CD8-positive, alpha-beta T cell (primary cell): ENCODE measurements at places on chromosomes 5 and 9.
A peak's percentile ranks its signal among the peaks of the same experiment; 100 is the strongest.

DNA sequence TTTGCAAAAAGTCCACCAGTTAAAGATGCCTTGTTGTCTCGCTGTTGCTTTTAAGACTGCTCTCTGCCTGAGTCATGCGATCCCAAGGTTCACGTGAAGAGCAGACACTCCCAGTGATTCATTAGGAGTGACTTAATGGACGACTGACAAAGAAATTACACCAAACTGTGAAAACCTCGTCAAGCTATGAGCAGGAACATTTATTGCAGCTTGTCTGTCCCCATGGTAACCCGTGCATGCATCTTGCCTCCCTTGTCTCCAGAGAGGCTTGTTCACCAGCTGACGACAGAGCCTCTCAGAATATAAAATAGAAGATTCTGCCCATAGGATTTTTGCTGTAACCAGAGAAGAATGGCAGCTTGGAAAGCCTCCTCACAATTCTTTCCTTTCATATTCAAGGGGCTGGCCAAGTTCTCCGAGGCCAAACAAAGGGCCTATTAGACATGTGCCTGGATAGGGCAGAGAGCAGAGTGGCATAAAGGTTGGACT is 352.7 kb downstream of the SPOCK1 start:
- DNase-seq, result no peak

DNA sequence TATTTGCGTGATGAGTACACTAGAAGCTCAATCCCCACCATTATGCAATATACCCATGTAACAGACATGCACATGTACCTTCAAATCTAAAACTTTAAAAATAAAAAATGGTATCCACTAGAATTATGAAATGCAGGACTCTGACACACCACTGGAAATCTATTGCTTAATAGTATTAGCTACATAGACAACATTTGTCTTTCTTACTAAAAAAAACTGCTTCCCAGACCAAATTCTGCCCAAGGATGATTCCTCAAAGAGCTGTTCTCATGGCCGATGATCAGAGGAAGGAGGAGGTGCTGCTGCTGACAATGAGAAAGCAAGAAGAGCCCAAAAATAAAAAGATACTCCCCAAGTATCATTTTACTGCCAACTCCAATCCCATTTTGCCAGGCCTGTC is 67.2 kb downstream of the TTC39B start:
- no peak for DNase-seq

GRCh38 chr9:135692410-135692809 is 6.9 kb downstream of the SOHLH1 start:
- no peak for DNase-seq

DNA sequence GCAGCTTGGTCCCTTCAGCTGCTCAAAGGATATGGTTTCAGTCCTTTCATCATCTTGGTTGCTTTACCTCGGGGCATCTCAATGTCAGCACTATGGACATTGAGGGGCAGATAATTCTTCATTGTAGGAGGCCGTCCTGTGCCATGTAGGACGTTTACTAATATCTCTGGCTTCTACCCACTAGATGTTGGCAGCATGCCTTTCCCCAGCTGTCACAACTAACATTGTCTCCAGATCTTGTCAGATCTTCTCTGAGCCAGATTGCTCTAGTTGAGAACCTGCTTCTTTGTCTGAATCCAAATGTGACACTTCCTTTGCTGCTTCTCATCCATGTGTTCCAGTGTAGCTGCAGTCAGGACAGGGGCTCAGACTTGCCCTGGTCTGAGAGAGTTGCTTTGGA is 10.3 kb downstream of the PTPA start:
- no peak for DNase-seq

GRCh38 chr9:77710965-77711648 is 63.0 kb upstream of the GNA14 start:
- DNase-seq, result no peak

GRCh38 chr9:12935714-12936113 is 160.9 kb downstream of the LURAP1L start:
- DNase-seq, result no peak

- no peak for DNase-seq
Observed at GRCh38 chr5:127425037-127425436, 92.4 kb upstream of the PRRC1 start.

DNA sequence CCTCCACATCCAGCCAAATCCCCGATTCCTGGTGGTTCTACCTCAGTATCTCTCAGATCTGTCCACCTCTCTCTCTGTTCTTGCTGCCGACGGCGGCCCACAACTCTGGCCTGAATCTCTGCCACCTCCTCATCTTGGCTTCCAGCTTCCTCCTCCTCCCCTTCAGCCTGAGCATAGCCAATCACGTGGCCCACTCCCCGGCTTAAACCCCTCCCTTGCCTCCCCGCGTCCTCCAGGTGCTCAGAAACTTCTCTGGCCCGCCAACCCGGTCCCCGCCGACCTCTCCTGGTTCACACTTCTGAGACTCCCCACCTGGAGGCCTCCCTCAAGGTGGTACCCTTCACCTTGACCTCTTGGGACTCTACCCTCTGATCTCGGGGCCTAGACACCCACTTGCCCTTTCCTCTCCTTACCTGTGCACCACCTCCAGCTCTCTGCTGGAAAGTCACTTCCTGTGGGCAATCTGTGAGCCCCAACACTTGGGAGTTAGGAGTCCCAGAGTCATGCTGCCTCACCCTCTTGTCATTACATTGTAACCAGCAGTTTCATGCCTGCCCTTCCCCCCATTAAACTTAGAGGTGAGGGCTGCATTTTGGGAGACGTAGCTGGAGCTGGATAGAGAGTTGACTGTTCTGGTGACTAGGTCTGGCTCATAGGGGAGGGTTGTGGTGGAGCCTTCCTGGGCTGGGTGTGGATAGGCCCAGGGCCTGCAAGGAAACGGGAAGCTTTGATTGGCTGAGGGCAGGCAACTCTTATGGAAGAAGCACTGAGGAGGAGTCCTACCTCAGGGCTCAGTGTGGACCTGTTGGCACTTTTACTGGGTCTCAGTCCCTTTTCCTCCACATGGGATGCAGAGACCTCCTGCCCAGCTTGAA is 4.5 kb upstream of the SET start:
- DNase-seq, result peak; percentile 42

DNA sequence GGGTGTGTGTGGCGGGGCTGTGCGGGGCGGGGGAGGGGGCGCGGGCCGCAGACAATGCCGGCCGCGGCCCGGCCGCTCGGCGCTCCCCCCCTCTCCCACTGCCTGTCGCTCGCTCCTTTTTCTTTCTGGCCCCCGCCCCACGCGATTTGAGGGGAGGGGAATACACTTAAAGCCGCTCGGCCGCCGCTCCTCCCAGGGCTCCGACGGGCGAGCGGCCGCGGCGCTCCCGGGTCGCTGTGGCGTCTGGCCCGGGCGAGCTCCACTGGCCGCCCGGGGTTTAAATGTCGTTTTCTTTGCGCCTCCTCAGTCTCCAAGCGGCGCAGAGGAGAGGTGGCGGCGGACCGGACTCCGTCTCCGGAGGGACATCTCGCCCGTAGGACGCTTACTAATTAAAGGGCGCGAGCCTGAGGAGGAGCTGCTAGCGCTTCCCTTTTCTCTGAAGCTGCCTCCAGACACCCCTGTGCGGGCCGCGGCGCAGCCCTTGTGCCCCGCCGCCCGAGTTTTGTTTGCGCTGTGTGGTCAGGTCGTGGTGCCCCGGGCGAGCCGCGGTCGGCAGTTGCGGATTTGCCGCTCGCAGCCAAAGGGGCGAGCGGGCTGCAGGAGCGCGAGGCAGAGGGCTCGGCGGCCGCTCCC is 1.4 kb downstream of the ZSWIM6 start:
- DNase-seq, result peak; percentile 50

DNA sequence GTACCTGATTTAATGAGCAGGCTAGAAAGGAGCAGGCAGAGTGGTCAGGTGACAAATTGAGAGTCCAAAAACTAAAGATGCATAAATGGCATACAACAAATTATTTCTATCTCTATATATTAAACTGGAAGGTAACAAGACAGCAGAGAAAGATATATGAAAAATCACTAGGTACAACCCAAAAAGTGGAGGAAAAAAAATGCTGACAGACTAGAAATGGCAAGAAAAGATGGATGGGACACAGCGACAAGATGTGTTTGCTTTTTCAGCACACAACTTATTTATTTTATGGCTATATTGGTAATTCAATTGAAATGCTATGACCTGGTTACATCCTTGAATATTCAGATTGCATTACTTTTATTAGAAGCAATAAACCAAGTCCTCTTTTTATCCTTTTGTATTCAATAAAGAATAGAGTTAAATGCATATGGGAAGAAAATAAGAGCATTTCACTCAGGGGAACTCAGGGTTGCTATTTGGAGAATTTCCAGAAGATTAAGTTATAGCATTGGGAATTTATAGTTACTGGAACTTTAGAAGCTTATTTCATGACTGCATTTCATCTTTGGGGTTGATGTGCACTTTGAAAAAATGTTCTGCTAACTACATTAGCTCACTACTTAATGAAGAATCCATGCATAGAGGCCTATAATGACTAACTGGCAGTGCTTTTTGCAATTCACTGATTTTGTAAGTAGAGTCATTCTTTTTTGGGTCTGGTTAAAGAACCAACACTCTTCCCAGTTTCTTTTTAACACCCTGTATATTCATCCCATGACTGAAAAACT is 566.6 kb upstream of the TUSC1 start:
- no peak for DNase-seq

GRCh38 chr5:134053314-134053839 is 48.6 kb upstream of the VDAC1 start:
- no peak for DNase-seq

GRCh38 chr5:38715696-38716095 is 130.1 kb upstream of the OSMR start:
- no peak for DNase-seq

GRCh38 chr5:5341531-5342292 is 80.8 kb upstream of the ICE1 start:
- DNase-seq, result no peak

GRCh38 chr5:83281176-83281575 is 190.4 kb upstream of the VCAN start:
- no peak for DNase-seq

GRCh38 chr5:74976651-74977050 is 75.7 kb downstream of the GCNT4 start:
- DNase-seq, result no peak

DNA sequence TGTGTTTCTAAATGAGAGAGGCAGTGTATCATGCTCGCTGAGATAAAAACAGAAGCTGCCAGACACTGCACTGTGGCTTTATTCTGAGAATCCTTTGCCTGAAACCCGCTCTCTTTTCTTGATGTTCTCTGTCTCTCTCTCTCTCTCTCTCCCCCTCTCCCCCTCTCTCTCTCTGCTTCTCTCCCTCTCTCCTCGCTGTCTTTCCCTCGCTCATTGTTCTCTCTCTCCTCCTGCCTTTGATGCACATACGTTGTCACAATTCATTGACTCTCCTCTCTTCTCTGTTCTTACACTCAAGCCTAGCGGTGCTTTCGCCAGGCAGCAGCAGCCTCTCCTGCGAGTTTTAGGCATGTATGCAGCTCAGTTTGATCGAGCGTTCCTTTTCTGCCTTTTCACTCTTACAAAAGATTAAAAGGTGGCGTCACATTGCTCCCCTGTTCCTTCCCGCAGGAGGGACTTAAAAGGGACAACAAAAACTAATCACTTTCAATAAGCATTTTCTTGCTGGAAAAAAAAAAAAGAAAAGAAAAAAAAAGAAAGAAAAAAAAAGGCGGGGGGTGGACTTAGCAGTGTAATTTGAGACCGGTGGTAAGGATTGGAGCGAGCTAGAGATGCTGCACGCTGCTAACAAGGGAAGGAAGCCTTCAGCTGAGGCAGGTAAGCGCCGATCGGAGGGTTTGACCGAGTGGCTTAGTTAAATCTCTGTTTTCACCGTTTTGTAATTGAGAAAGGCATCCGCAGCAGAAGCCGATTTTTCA is 717.9 kb upstream of the WWC1 start:
- no peak for DNase-seq

- DNase-seq, result no peak
Observed at GRCh38 chr5:134547579-134547978, 22.1 kb downstream of the JADE2 start.

DNA sequence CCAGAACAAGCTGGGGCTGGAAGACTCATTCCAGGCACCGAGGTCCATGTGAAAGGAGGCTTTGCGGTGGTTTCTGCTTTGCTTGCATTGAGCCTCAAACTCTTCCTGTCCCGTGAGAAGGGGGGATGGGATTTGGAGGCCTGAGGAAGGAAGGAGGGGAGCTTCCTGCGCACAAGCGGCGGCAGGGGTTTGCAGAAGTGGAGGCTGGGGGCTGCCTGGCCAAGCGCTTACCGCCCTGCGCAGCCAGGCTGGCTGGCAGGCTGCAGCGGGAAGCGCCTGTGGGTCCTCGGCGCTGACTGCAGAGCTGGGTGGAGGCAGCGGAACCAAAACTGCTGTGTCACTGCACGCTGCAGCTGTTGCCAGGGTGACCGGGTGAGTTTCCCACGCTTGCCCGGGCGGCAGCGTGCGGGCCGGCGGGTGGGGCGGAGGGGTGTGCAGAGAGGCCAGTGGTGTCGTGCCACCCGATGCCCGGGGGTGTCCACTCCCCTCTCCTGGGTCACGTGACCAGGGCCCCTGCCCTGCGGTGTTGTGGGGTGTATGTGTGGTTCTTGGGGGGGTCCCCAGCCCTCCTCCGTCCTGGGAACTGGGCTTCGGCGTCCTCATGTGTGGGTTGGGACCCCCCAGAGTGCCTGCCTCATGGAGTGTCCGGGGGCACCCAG is 81.0 kb downstream of the RXRA start:
- DNase-seq, result peak; percentile 78

DNA sequence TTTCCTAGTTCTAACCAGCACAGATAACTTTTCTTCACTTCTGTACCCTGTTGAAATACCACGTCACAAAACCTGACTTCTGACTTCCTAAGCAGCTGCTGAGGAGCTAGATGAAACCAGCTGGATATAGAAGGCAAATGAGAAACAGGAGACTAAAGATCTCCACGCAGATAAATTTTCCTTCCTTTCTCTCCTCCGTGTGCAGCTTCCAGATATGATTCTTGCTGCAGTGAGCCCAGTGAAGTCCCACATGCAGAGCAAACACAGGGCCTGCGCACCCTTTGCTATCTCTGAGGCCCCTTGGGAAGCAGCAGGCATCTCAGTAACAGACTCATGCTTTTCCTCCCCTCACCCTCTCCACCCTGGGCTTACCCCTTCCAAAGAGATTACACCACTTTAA is 1638.3 kb downstream of the MAT2B start:
- DNase-seq, result no peak
